ENCODE measurements at places on chromosomes 3 and 15.

GRCh38 chr15:88568589-88568988, 22.1 kb upstream of the DET1 start:
- no peak for DNase-seq

- no peak for DNase-seq
These were observed 63.7 kb downstream of the EDEM1 start for GRCh38 chr3:5251196-5251583.

- no peak for DNase-seq
These were observed 27.2 kb downstream of the PLSCR4 start for GRCh38 chr3:146223401-146224373.

GRCh38 chr3:181716966-181717365, 5.2 kb downstream of the SOX2 start:
- no peak for DNase-seq

DNA sequence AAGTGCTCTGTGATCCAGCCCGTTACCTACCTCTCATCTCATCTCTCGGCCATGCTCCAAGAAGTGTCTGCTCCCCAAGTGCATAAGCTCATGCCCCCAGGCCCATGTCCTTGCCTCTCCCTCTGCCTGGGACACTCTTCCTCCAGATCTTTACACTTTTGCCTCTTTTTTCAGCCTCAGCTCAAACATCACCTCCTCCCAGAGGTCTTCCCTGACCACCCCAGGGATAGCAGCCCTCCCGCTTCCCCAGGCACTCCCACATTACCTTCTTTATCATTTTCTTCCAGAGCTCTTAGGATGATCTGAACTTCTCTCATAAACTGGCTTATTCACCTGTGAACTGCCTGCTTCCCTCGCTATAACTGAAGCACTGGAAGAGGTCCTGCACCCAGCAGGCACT, 2.7 kb upstream of the FURIN start:
- no peak for DNase-seq

DNA sequence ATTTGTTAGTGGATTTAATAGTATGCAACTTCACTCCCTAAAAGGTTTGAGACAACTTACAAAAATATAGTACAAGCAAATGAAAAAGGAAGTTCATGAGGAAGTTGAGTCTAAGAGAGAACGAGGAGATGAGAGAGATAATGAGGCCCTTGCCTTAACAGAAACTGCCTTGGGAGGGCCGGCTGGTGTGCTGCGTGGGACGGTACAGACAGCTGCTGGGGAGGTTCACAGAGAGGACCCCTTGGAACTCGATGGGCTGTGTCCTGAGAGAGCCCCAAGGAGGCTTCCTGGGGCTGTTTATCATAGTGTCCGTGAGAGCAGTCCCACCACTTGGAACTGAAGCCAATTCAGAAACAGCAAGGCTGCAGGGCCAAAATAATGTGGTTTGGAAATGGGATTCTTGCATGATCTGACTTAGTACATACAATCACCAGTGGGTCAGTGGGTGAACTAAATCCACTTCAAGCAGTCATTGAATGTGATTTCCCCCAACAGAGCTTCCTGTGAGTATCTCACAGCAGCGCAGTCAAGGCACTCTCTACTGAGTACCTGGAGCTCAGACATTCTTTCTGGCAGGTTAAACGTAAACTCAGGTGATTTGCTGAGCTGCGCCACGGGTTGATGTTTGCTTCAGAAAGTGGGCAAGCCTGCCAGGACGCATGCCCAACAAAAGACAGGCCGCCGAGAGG, 90.8 kb downstream of the CRTC3 start:
- no peak for DNase-seq

- DNase-seq = no peak
These were observed 856 bp downstream of the TMEM40 start for GRCh38 chr3:12758025-12758781.

- no peak for DNase-seq
These were observed 15.2 kb downstream of the ST3GAL6 start for GRCh38 chr3:98778383-98778782.

- DNase-seq = no peak
These were observed 683.0 kb downstream of the TBL1XR1 start for GRCh38 chr3:176514297-176514696.

DNA sequence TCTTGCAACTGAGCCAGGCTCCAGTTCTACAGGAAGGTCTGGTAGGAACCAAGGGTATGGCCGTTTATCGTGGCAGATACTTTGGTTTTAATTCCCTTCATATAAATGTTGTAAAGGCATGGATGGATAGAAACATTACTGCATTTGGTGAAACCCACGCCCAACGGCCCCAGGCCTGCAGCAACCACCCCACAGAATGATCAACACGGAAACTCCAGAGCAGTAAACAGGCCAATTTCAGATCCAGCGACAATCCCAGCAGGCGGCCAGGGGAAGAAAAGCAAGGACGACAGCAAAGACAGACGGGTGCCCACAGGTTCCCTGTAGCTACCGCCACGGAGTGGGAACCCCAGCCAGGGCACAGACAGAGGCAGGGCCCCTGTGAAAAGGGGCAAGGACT, 32.6 kb upstream of the PCSK6 start:
- DNase-seq = no peak

DNA sequence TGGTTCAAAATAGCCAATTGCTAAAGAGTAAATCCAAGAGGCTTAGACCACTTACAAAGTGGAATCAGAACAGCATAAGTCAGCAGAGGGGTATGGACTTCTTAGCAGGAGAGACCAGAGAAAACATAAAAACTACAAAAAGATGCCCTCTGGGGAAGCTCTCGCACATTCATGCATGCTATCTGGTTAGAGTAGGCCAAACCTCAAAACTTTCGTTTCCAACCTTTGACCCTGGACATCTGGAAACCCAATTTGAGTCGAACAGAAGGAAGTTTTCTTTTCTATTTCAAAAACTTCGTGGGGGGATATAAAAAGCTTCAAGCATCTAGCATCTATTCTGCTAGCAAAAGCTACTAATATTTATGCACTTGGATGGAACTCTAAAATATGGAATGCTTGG, 523.9 kb upstream of the AGTR1 start:
- no peak for DNase-seq

- no peak for DNase-seq
These were observed 251.1 kb downstream of the TJP1 start for GRCh38 chr15:29570948-29571791.

DNA sequence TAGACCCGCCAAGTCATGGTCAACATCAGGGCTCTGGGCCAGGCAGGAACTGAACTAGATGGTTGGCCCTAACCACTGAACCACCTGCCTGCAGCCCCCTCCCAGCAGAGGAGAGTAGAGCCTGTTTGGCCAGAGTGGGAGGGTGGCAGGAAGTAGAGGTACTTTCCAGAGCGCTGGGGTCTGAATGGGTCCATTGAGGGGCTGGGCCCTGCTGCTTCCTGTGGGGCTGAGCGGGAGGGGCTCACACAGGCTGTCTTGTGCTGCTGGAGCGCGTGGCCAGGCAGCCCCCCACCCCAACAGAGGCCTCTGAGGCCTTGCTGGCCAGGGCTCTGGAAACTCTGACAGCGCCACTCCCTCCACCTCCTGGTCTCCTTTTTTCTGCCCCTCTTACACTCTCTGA, 17.4 kb downstream of the CSPG4 start:
- no peak for DNase-seq

DNA sequence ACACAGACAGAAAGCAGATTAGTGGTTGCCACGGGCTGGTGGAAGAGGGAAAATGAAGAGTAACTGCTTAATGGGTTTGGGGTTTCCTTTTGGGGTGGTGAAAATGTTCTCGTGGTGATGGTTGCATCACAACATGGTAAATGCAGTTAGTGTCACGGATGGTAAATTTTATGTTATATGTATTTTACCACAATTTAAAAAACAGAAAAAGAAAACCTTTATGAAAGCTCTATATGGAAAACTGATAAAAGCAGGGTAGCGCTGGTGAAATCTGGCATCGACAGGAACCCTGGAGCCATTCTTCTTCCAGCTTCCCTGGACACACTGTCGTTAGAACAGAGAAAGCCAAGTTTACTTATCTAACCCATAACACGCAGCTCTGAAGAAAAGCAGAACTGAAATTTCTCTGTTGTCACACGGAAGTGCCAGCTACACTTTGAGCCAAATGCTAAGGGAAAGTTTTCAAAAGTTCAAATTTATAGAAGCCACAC, 287.7 kb upstream of the NR2F2 start:
- no peak for DNase-seq

GRCh38 chr15:65259367-65259797, 27.3 kb downstream of the PARP16 start:
- DNase-seq = peak; percentile 1

DNA sequence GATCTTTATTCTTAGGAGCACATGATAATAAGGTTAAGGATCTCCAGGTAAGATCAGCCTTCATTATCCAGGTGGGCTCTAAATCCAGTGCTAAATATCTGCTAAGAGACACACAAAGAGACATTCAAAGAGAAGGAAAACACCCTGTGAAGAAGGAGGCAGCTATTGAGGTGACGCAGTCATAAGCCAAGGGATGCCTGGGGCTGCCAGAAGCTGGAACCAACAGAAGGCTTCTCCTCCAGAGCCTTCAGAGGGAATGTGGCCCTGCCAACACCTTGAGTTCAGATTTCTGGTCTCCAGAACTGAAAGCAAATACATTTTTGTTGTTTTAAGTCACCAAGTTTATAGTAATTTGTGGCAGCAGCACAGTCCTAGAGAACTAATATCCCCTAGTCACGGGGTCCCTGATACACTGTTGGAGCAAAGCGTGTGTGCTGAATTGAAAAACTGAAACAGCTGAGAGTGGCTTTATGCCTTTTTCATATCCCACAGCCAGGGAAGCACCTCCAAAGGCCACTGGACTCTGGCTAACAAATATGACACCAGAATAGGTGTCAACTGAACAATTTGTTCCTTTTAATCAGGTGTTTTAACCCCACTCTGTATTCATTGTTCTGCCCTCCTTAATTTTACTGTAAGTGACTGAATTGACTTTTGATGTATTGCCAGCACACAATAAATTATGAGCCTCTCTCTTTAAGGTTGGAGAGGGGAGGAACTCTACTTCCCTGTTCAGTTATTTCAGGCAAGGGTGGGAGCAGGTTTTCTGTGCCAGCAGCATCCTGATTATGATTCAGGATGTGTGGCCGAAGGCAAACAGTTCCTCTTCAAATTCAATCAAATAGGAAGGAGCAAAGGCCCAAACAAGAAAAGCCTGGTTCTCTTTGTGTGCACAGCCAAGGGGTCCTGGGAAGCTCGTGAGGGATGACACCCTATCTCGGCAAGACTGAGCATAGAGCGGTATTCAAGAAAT, 151.8 kb upstream of the HES1 start:
- DNase-seq = no peak

GRCh38 chr3:188583341-188584161, 429.6 kb downstream of the LPP start:
- DNase-seq = no peak

GRCh38 chr3:106341087-106341486, 472.3 kb upstream of the CBLB start:
- no peak for DNase-seq

GRCh38 chr3:61877359-61878138, 316.2 kb downstream of the PTPRG start:
- no peak for DNase-seq

DNA sequence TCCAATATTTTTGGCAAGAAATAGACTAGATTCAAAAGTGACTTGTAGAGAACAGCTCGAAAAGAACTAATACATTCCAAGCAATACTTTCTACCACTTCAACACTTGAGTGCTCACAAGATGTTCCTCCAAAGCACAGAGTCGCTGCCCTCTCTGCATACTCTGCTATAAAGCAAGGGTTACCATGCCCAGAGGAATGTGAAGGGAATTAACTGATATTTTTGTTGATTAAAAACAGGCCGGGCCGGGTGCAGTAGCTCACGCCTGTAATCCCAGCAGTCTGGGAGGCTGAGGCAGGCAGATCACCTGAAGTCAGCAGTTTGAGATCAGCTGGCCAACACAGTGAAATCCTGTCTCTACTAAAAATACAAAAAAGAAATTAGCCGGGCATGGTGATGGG, 57.6 kb upstream of the CSPG5 start:
- no peak for DNase-seq

DNA sequence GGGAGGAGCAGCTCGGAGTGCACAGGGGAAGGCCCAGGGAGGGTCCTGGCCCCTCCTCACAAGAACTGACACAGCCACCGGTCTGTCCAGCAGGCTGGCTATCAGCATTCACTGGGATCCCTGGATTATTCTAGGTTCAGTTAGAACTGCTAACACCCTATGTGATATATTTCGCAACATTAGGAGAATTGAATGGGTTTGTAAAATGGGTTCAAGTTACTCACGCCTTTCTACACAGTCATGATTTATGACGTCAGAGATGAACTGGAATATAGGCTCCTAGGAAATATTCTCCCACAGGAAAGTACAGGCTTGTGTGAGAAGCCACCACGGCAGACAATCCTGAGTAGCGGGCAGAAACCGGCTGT, 969 bp upstream of the BSN start:
- no peak for DNase-seq

- no peak for DNase-seq
These were observed 19.8 kb upstream of the PFN2 start for GRCh38 chr3:149990423-149990948.

DNA sequence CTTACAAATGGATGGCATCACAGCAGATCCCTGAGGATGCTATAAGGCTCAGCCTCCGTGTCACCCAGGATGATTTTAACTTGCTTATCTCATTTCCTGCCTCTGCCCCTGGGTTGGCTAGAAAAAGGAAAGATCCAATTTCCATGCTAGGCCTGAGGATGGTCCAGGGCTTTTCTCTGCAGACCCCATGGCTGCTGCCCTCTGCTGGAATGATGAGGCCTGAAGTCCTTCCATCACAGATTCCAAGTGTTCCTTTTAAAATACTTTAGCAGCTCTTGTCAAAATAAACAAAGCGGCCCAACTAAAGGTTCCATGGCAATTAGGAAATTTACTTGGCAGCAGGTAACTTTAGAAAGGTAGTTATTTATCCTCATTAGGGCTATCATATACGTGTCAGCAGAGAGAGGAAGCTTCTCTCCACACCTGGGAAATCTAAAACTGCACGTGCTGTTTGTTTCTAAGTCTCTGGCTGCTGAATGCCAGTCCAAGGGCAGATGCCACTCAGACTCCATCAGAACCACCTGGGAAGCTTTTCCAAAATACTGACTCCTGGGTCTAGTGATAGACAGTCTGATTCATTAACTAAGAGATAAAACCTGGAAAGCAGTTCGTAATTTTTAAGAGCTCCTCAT, 401.9 kb upstream of the IL12A start:
- DNase-seq = peak; percentile 3

DNA sequence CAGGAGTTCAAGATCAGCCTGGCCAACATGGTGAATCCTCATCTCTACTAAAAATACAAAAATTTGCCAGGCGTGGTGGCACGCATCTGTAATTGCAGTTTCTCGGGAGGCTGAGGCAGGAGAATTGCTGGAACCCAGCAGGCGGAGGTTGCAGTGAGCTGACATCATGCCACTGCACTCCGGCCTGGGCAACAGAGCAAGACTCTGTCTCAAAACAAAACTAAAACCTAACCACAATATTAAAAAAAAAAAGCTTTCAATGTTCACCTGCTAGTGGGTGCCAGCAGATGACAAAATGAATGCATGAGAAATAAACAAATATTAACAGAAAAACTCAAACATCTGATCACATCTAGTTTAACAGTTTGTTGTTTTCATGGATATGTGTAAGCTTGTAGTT, 9.0 kb downstream of the SLC24A1 start:
- DNase-seq = no peak
